ENCODE measurements at places on chromosomes 13 and 19. TPM values are rescaled to one million over a fixed set of nuclear protein-coding genes. Genes with fewer than 3 reads are reported as not detected.

CYP4F12 gene
- total RNA-seq, result 0.42 TPM

GIPC3 gene
- 0.21 TPM for total RNA-seq

CEACAM4 gene
- 3.9 TPM for total RNA-seq

CEACAM5 gene
- total RNA-seq, result not detected

AP3D1 gene
- total RNA-seq, result 26.2 TPM

OBI1 gene
- total RNA-seq, result 7.5 TPM

LILRA1 gene
- 18.5 TPM for total RNA-seq

MCEMP1 gene
- 1.8 TPM for total RNA-seq

CBARP gene
- total RNA-seq, result not detected

LILRB1 gene
- total RNA-seq, result 13.6 TPM

PTPRH gene
- not detected for total RNA-seq

CDC42EP5 gene
- total RNA-seq, result not detected

ETFB gene
- 21.5 TPM for total RNA-seq

LILRB4 gene
- 16.7 TPM for total RNA-seq

PSG11 gene
- not detected for total RNA-seq

FBXO27 gene
- not detected for total RNA-seq

METTL21C gene
- not detected for total RNA-seq

AP2A1 gene
- 30.2 TPM for total RNA-seq

MEIOSIN gene
- not detected for total RNA-seq

CYP2S1 gene
- 2.1 TPM for total RNA-seq

GRWD1 gene
- 15.2 TPM for total RNA-seq

FAM216B gene
- total RNA-seq, result not detected

ERICH6B gene
- not detected for total RNA-seq

LILRA6 gene
- total RNA-seq, result 16.9 TPM

KLK4 gene
- total RNA-seq, result 0.21 TPM

PRX gene
- total RNA-seq, result 1.0 TPM

CRB3 gene
- 4.0 TPM for total RNA-seq

MYADM gene
- total RNA-seq, result 51.9 TPM

SIGLEC9 gene
- 9.4 TPM for total RNA-seq

NLRP9 gene
- not detected for total RNA-seq

MEIS3 gene
- not detected for total RNA-seq

C19orf44 gene
- total RNA-seq, result 0.10 TPM

CYP4F8 gene
- under 0.01 TPM for total RNA-seq

CLDN10 gene
- not detected for total RNA-seq

MRPL34 gene
- total RNA-seq, result 22.8 TPM

MED29 gene
- 21.9 TPM for total RNA-seq

PSG1 gene
- total RNA-seq, result not detected

SPART gene
- total RNA-seq, result 30.6 TPM

TEAD2 gene
- total RNA-seq, result 0.10 TPM

SPACA4 gene
- total RNA-seq, result not detected

ZSCAN1 gene
- total RNA-seq, result not detected

SIGLEC5 gene
- not detected for total RNA-seq

ATP8B3 gene
- 0.73 TPM for total RNA-seq

PDX1 gene
- total RNA-seq, result not detected

PBX4 gene
- 12.7 TPM for total RNA-seq

SH2D3A gene
- total RNA-seq, result 14.0 TPM
